Naive thymus-derived CD8-positive, alpha-beta T cell (primary cell): ENCODE measurements at places on chromosomes 5 and 9.
A peak's percentile ranks its signal among the peaks of the same experiment; 100 is the strongest.

GRCh38 chr5:173643964-173644363 is 27.5 kb upstream of the BOD1 start:
- peaks cover 12% of the 10 kb centered on the region for H3K27me3 ChIP-seq
- no peak for DNase-seq
- H3K4me1 ChIP-seq = no peaks in the 10 kb centered on the region
- H3K4me3 ChIP-seq = no peak overlapping the region

DNA sequence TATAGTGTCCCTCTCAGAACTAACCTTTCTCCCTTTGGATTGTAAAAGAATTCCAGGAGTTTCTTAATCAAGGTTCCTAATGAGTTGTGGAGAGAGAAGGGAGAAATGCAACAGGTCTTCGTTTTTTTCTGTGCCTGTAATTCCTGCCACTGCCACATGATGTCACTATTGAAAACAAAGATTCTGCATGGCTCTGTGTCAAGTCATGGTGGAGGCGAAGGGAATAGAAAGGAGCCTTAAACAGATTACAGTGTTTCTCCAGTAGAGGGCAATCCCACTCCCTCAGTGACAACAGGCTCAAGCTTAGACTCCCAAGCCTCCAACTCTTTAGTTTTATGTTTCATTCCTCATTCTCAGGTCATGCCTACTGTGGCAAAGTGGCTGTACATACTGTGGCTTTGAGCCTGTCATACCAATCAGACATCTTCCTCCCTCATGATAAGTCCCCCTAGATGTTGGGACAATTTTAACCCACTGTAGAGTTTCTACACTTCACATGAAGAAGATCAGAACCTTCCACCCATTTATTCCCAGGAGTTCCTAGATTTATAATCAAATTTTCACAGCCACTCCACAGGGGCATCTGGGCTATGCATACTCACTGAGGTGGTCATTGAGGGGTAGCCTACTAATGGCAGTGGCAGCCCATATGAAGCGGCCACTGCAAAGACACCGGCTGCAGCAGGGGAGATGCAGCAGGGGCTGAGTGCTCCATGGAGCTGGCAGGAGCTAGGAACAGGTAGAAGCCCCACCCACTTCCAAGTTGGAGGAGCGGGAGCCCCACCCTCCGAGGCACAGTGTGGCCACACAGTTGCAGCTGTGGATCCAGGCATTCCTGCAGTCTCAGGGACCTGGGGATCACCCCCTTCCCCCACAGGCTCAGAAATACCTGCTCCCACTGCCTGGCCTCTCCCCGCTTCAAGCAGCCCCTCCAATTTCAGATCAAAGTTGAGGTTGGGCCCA is 97.4 kb upstream of the TRIM32 start:
- H3K27ac ChIP-seq = no peak overlapping the region
- H3K4me1 ChIP-seq = no peaks in the 10 kb centered on the region
- H3K4me3 ChIP-seq = no peak overlapping the region
- H3K27me3 ChIP-seq = no peaks in the 10 kb centered on the region
- H3K36me3 ChIP-seq = peaks cover 13% of the 10 kb centered on the region
- no peak for DNase-seq

GRCh38 chr9:98577446-98577845 is 131.3 kb downstream of the GABBR2 start:
- no peak for DNase-seq
- H3K4me3 ChIP-seq = no peak overlapping the region
- peaks cover 16% of the 10 kb centered on the region for H3K4me1 ChIP-seq
- H3K36me3 ChIP-seq = no peaks in the 10 kb centered on the region
- no peak overlapping the region for H3K27ac ChIP-seq
- H3K27me3 ChIP-seq = peaks cover 20% of the 10 kb centered on the region

DNA sequence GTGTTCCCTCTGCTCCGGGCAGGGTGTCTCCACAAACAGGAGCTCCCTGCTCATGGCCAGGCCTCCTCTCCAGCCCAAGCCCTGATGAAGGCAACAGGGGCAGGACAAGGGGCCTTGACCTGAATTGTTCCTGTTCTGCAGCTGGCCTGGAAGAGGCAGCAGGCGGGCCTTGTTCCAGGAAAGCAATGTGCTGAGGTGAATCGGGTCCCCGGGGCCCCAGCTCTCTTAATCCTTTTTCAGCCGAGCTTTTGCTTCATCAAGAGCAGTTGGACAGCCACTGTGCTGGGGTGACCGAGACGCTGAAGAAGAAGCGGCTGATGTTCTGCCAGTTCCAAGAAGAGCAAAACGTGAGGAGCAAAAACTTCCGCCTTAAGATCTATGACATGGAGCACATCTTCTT is 41.4 kb downstream of the CCDC180 start:
- H3K4me3 ChIP-seq = no peak overlapping the region
- H3K36me3 ChIP-seq = peaks cover 46% of the 10 kb centered on the region
- no peak overlapping the region for H3K27ac ChIP-seq
- H3K4me1 ChIP-seq = no peaks in the 10 kb centered on the region
- DNase-seq = no peak

DNA sequence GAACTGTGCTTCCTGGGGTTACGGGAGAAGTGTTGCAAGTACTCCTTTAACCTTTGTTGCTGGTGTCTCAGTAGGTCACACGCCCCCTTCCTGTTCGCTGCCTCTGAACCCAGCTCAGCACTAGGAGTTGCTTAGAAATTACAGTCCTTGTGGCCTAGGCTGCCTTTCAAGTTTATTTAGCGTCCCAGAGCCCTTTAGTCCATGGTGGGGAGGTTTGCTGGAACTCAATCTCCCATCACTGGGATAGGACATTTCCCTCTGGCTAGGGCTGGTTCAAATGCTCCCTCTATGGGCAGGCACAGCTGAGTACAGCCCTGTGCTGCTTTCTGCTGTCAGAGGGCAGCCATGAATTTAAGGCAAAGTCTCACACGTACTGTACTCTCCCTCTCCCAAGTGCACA is 4.7 kb downstream of the IFNA8 start:
- H3K27ac ChIP-seq = no peak overlapping the region
- DNase-seq = no peak
- no peaks in the 10 kb centered on the region for H3K4me1 ChIP-seq
- H3K27me3 ChIP-seq = peaks cover 16% of the 10 kb centered on the region

- H3K27me3 ChIP-seq = peaks cover 11% of the 10 kb centered on the region
- H3K4me3 ChIP-seq = no peak overlapping the region
- no peaks in the 10 kb centered on the region for H3K36me3 ChIP-seq
- no peak overlapping the region for H3K27ac ChIP-seq
- H3K4me1 ChIP-seq = no peaks in the 10 kb centered on the region
Observed at GRCh38 chr5:176152191-176152929, 85.9 kb upstream of the SIMC1 start.

- peaks cover 4% of the 10 kb centered on the region for H3K4me1 ChIP-seq
- DNase-seq = no peak
- H3K4me3 ChIP-seq = no peak overlapping the region
- H3K36me3 ChIP-seq = peaks cover 4% of the 10 kb centered on the region
- H3K27me3 ChIP-seq = peaks cover 2% of the 10 kb centered on the region
- H3K27ac ChIP-seq = no peak overlapping the region
Observed at GRCh38 chr9:70229579-70229978, 29.2 kb upstream of the SMC5 start.

DNA sequence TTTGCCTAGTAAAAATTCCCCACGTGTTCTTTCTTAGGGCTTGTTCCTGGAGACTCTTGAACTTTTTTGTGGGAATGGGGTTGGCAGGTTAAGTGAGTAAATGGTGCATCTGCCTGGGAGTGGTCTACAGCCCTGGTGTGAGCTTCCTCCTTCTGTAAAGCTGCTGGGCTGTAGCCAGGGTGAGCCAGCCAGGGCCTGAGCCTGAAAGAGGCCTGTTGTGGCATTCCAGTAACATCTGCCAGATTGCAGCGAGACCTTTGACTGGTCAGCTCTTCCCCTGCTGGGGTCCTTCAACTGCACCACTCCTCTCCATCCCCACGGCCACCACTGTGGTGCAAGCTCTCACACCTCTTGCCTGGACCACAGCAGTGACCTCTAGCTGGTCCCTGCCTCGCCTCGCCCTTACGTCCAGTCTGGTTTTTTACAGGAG is 47.5 kb downstream of the SLC22A5 start:
- peaks cover 91% of the 10 kb centered on the region for H3K4me1 ChIP-seq
- peaks cover 6% of the 10 kb centered on the region for H3K36me3 ChIP-seq
- no peak overlapping the region for H3K4me3 ChIP-seq
- H3K27me3 ChIP-seq = no peaks in the 10 kb centered on the region
- DNase-seq = no peak

- H3K4me1 ChIP-seq = no peaks in the 10 kb centered on the region
- H3K27me3 ChIP-seq = peaks cover 8% of the 10 kb centered on the region
- no peak for DNase-seq
- no peak overlapping the region for H3K4me3 ChIP-seq
- no peaks in the 10 kb centered on the region for H3K36me3 ChIP-seq
Observed at GRCh38 chr5:74667396-74667795, 17.6 kb upstream of the HEXB start.

- peak overlapping the region; percentile 61 for H3K27ac ChIP-seq
- H3K4me3 ChIP-seq = no peak overlapping the region
- H3K4me1 ChIP-seq = peaks cover 55% of the 10 kb centered on the region
- no peaks in the 10 kb centered on the region for H3K27me3 ChIP-seq
- no peaks in the 10 kb centered on the region for H3K36me3 ChIP-seq
Observed at GRCh38 chr5:173016598-173017046, 33.1 kb downstream of the ATP6V0E1 start.

GRCh38 chr9:90142580-90142979 is 500.0 kb downstream of the DIRAS2 start:
- peaks cover 3% of the 10 kb centered on the region for H3K4me1 ChIP-seq
- peaks cover 5% of the 10 kb centered on the region for H3K36me3 ChIP-seq
- H3K4me3 ChIP-seq = no peak overlapping the region

GRCh38 chr9:75167281-75167680 is 79.0 kb downstream of the OSTF1 start:
- no peak overlapping the region for H3K27ac ChIP-seq
- peaks cover 54% of the 10 kb centered on the region for H3K36me3 ChIP-seq
- peaks cover 17% of the 10 kb centered on the region for H3K4me1 ChIP-seq
- DNase-seq = no peak
- H3K27me3 ChIP-seq = no peaks in the 10 kb centered on the region
- no peak overlapping the region for H3K4me3 ChIP-seq

GRCh38 chr5:98099448-98100105 is 673.9 kb upstream of the RGMB start:
- DNase-seq = no peak
- H3K4me1 ChIP-seq = no peaks in the 10 kb centered on the region
- no peak overlapping the region for H3K4me3 ChIP-seq
- H3K27me3 ChIP-seq = peaks cover 1% of the 10 kb centered on the region
- H3K36me3 ChIP-seq = no peaks in the 10 kb centered on the region

- no peak overlapping the region for H3K4me3 ChIP-seq
- H3K4me1 ChIP-seq = no peaks in the 10 kb centered on the region
- H3K27me3 ChIP-seq = peaks cover 21% of the 10 kb centered on the region
- no peak overlapping the region for H3K27ac ChIP-seq
Observed at GRCh38 chr5:115558388-115558956, 13.9 kb upstream of the FEM1C start.

DNA sequence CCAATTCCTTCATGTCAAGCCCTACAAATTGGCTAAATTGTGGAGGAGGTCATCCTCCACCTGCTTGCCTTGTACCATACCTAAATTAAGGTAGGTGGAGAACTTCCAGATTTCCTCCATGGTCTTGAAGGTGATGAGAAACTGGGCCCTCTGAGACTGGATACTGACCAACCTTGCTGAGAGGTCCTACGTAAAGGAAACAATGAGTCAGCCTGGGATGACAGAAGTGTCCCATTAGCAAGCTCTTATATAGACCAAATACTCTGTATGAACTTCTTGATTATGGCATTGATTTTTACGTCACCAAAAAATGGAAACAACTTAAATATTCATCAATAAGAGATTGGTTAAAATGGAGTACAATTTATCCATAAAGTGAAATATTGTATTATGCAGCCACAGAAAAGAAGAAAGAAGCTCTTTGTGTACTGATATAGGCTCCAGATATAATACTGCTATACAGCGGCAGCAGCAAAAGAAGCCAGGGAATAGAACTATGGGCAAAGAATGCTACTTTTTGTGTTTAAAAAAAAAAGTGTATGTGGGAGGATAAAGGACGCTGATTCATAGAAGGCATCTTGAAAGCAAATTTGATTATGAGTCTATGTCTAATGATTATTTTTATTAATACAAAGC is 18.3 kb downstream of the SH3TC2 start:
- no peaks in the 10 kb centered on the region for H3K36me3 ChIP-seq
- H3K27ac ChIP-seq = no peak overlapping the region
- DNase-seq = no peak
- peaks cover 7% of the 10 kb centered on the region for H3K27me3 ChIP-seq
- H3K4me3 ChIP-seq = no peak overlapping the region
- H3K4me1 ChIP-seq = no peaks in the 10 kb centered on the region

GRCh38 chr5:44885903-44886302 is 77.2 kb downstream of the MRPS30 start:
- no peak overlapping the region for H3K27ac ChIP-seq
- no peak overlapping the region for H3K4me3 ChIP-seq
- H3K36me3 ChIP-seq = no peaks in the 10 kb centered on the region
- H3K27me3 ChIP-seq = no peaks in the 10 kb centered on the region
- H3K4me1 ChIP-seq = no peaks in the 10 kb centered on the region

DNA sequence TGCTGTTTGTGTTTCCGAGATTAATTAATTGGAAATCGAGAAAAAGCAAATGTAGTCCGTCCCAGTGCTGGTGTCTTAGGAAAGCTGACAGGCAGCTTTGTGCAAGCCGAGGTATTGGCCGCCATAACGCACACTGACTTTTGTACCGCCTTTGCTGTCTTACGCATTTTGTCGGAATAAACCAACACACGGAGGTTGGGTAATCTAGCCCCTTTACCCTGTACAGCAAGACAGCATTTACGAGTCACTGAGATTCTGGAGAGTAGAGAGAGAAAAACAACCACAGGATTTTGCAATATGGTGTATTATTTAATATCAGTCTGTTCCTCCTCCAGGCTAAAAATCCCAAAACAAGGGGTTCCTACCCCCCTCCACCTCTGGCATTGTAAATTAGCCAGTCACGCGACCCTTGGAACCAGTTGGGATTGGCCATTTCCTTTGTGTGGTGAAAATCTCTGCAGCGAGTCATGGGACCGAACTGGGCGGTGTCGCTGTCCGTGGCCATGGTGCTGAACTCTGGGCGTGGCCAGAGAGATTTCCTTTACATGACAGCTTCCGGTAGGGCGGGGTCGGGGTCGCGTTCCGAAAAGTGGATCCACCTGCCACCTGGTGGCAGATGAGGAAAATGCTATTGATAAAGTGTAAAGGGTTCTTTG is 10.3 kb upstream of the PCDHB1 start:
- no peaks in the 10 kb centered on the region for H3K4me1 ChIP-seq
- H3K27me3 ChIP-seq = peaks cover 13% of the 10 kb centered on the region
- no peak overlapping the region for H3K27ac ChIP-seq
- peak; percentile 55 for DNase-seq
- H3K36me3 ChIP-seq = no peaks in the 10 kb centered on the region
- no peak overlapping the region for H3K4me3 ChIP-seq

GRCh38 chr9:35769763-35770162 is 15.7 kb upstream of the MSMP start:
- peaks cover 15% of the 10 kb centered on the region for H3K4me1 ChIP-seq
- H3K4me3 ChIP-seq = no peak overlapping the region
- H3K36me3 ChIP-seq = no peaks in the 10 kb centered on the region
- H3K27me3 ChIP-seq = no peaks in the 10 kb centered on the region
